A172 (cell line): ENCODE measurements at places on chromosomes 2 and 18.

DNA sequence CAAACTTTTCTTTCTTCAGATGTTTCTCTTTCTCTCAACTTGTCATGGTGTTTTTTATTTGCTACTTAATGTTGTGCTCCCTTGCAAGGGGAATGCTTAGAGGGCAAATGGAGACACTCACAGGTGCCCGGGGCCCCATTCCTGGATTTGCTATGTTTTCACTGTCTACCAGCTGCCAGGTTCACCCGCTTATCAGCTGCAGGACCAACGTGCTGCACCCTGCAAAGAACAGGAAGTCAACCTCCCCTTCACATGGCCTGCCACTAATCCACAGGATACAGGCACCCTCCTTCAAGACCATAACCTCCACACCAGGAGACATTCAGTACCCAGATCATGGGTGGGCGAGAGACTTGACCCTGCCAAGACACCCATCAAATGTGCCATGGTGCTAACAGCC is 237.6 kb upstream of the STON1 start:
- no peak for DNase-seq

GRCh38 chr18:69718912-69719547 is 228.6 kb downstream of the CD226 start:
- DNase-seq, result no peak

- peak; percentile 8 for DNase-seq
These were observed 20.5 kb upstream of the ZNF236 start for GRCh38 chr18:76801567-76802505.

DNA sequence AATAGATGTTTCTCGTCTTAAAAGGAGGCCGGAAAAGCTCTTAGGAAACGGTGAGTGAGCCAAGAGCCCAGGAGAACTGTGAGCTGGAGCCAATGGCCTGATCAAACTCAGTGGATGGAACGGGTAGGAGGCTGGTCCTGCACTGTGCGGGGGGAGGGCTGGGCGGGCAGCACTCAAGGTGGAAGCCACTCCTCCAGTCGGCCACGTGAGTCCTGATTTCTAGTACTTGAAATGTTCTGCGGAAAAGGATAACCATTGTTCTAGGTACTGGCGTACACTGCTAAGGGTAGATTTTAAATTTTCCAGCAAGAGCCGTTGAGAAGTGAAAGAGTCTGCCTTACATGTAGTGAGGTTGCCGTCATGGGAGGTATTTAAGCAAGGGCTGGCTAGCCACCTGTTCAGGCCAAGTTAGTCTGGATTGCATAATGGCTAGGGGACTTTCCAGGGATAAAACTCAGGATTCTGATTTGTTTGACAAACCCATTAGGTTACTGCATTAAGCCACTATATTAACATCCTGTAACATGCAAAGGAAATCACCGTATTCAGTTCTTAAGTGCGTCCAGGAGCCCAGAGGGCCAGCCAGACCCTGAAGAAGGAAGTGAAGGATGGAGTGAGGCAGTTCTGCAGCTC is 51.3 kb upstream of the ODC1 start:
- no peak for DNase-seq

- no peak for DNase-seq
These were observed 48.0 kb downstream of the CENPO start for GRCh38 chr2:24840962-24841945.

- peak; percentile 49 for DNase-seq
These were observed 114.5 kb downstream of the INSIG2 start for GRCh38 chr2:118202707-118203303.

DNA sequence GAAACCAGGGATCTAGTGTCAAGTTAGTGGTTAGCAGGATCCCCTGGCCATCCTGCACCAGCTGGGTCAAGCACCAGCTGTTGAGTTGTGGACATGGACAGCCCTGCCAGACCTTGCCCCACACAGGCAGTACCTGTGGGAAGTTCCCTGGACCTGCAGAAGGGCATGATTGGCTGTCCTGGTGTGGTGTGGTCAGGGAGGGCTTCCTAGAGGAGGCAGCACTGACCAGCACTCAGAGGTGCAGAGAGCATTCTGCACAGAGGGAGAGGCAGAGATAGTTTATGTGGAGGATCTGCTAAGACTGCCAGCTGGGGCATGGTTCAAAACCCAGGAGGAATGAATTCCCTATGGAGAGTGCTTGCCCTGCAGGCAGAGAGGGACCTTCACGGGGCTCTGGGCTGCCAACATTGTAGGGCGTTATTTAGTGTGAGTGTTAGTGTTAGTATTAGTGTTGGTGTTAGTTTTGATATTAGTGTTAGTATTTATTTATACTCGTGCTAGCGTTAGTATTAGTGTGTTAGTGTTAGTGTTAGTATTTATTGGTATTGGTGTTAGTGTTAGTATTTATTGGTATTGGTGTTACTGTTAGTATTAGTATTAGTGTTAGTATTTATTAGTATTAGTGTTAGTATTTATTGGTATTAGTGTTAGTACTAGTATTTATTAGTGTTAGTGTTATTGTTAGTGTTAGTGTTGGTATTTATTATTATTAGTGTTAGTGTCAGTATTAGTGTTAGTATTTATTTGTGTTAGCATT is 31.9 kb downstream of the TWIST2 start:
- DNase-seq, result no peak

DNA sequence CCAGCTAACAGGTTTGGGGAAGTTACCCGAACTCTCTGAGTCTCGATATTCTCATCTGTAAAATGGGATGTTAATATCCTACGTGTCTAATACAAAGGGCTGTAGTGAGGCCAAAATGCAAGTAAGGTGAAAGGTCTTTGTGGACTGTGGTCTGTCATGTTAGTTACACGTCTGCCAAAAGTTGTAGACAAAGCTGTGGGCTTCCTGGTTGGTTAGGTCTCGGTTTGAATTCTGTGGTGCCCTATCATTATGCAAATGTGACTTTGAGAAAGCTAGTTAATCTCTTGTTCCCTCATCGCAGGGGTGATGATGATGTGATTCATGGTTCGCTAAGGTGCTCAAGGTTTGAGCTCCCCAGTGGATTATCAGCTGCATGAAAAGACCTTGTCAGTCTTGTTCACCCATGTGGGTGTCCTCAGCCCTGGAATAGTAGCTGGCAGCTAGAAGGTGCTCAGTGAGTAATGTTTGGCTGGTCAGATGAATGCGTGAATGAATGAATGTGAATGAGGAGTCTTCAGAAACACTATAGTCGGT is 23.1 kb downstream of the TRIB2 start:
- DNase-seq, result no peak

- no peak for DNase-seq
These were observed 38.9 kb upstream of the B3GNT2 start for GRCh38 chr2:62156861-62157496.

DNA sequence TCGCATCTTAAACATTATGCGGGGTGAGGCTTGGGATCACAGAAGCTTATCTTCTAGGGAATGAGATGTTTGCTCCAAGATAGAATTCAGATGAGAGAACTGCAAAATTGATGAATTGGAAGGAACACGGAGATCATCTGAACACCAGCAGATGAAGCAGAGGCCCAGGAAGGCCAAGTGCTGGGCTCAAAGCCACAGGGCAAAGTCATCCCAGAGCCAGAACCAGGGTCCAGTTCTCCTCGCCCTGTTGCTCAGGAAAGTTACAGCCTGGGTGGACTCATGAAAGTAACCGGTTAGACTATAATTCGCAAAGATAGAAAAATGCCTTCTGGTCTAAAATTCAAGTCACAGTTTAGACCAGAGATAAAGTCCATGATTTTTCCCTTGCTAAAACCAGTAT is 456.1 kb upstream of the ID2 start:
- DNase-seq, result no peak

GRCh38 chr2:26401739-26402541 is at the start of gene DRC1:
TSS of gene DRC1 (plus strand) at chr2:26401920. CDS start at chr2:26401990, 70 bp downstream.
- DNase-seq, result peak; percentile 39

- DNase-seq, result no peak
These were observed 548.0 kb downstream of the DCC start for GRCh38 chr18:52888014-52888413.

GRCh38 chr2:11863103-11863502 is 116.7 kb downstream of the LPIN1 start:
- DNase-seq, result no peak

GRCh38 chr18:3458378-3458777 is 8.4 kb downstream of the TGIF1 start:
- no peak for DNase-seq

DNA sequence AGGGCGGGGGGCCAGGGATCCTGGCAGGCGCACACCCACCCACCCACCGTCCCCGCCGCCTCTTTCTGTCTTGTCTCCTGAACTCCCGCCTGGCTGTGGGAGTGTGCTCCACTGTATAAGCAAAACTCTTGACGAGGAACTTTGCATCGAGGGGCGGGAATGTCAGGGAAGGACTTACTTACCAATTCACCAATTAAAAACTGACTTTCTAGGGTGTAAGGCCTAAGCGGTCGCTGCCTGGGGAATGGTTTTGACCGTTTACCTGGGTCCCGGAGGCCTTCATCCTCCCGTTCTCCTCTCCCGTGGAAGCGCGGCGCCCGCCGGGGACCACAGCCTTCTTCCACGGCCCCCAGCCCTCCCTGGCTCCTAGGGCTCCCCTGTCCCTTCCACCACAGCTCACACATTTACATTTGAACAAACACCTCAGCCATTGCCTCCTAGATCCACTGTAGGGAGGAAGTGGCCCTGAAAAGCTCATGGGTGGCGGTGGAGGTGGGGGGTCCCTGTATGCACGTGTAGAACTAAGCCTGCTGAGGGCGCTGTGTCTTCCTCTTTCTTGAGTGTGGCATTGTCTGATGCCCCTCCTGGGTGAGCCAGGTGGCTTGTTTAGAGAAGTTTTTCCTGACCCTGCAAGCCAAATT is 8.9 kb downstream of the ASIC4 start:
- DNase-seq, result peak; percentile 40

DNA sequence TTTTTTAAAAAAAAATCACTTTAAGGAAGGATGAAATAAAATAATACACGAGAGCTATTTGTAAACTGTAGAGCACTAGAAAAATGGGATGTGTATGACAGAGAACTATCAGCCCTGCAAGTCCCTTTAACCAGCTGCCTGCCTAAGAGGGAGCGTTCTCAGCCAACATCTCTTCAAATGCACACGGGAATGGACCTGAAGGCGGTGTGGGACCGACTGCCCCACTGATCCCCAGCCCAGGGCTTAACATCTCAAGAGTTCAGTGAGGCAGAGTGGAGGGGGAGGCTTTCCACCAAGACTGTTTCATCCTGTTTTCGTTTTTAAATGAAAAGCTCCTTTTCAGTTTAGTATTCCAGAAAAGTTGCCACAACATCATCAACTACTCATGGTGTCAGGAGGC is 2.2 kb downstream of the INPP4A start:
- DNase-seq, result no peak

- no peak for DNase-seq
These were observed at the start of gene GPR75 for GRCh38 chr2:53859206-53860181. TSS of gene GPR75 (minus strand) at chr2:53859967. CDS start at chr2:53854756, 5,211 bp downstream.

GRCh38 chr2:53690876-53691275 is 76.7 kb upstream of the CHAC2 start:
- no peak for DNase-seq

GRCh38 chr2:239114616-239115265 is 266.9 kb downstream of the TWIST2 start:
- DNase-seq, result no peak

- DNase-seq, result no peak
These were observed 12.9 kb upstream of the NFATC1 start for GRCh38 chr18:79382681-79383387.

DNA sequence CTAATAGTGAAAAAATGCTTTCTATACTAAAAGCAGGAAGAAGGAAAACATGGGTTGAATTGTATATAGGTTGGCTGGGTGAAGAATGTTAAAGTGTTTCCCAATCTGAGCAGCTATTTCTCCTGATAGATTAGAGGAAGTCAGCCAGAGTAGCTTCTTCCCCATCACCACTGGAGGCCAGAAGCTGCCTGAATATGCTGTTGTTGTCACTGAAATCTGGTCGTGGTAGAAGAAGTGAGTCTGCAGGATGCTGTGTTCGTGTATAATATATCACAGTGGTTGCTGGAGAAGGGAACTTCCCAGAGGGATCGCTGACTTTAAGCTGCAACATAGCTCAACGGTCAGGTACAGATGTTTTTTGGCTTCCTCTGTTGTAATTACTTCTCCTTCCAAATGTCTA is 247.5 kb upstream of the LRATD1 start:
- no peak for DNase-seq
